ENCODE measurements at places on chromosomes 5 and 9.

- no peak for DNase-seq
Observed at GRCh38 chr9:19116107-19116790, 11.0 kb downstream of the PLIN2 start.

DNA sequence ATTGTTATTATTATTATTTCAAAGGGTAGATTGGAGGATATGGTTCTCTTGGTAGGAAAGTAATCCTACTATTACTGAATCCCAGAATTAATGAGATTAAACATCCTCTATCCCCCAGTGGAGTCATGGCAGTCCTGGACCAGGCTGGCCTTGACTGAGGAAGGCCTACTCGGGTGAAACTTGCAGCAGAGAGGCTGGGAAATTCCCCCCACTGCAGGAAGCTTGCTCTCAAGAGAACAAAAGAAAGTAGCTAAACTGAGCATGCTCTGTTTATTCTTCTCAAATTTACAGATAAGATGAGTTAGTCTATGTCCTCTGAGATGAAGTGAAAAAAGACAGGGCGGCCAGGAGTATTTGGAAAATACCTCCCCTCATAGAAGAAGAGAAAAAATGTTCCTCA is 233.9 kb upstream of the RPS23 start:
- DNase-seq = no peak

DNA sequence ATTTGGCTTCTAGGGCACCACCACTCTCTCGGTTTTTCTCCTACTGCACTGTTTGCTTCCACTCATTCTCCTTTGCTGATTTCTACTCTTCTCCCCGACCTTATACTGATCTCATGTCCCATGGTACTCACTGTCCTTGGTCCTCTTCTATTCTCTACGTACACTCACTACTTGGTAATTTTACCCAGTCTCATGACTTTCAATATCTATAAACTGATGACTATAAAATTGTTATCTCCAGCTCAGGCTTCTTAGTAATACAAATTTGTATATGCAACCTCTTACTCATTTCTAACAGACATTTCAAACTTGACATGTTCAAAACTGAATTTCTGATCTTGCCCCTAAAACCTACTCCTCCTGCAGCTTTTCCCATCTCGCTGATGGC is 4.1 kb downstream of the RAPGEF6 start:
- no peak for DNase-seq

- no peak for DNase-seq
Observed at GRCh38 chr9:108445431-108446071, 410.2 kb downstream of the ACTL7B start.

GRCh38 chr9:120921661-120922181 is 4.9 kb downstream of the TRAF1 start:
- no peak for DNase-seq

- no peak for DNase-seq
Observed at GRCh38 chr9:1880038-1880565, 135.0 kb upstream of the SMARCA2 start.

- DNase-seq = no peak
Observed at GRCh38 chr9:91680106-91680505, 256.5 kb upstream of the NFIL3 start.

GRCh38 chr5:33281431-33281843 is 159.3 kb upstream of the TARS1 start:
- no peak for DNase-seq

- DNase-seq = no peak
Observed at GRCh38 chr5:17012289-17012688, 76.2 kb upstream of the MYO10 start.
